ENCODE measurements at places on chromosomes 7 and 10.

DNA sequence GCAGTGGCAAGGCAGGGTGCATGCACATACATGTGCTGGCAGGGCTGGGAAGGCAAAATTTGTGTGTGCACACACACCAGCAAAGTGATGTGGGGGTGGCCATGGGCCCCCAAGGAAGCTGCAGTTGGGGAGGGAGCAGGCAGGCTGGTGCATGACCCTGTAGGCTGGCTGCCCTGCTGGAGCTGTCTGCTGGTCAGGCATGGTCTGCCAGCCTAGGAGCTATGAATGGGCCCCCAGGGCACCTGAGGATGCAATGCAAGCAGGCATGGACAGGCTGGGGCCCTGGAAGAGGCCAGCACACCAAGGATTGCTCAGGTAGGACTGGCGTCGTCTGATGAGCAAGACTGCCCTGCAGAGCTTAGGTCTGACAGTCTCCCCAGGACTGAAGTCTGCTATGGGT is 18.2 kb upstream of the PPP1R3A start:
- DNase-seq, result no peak

DNA sequence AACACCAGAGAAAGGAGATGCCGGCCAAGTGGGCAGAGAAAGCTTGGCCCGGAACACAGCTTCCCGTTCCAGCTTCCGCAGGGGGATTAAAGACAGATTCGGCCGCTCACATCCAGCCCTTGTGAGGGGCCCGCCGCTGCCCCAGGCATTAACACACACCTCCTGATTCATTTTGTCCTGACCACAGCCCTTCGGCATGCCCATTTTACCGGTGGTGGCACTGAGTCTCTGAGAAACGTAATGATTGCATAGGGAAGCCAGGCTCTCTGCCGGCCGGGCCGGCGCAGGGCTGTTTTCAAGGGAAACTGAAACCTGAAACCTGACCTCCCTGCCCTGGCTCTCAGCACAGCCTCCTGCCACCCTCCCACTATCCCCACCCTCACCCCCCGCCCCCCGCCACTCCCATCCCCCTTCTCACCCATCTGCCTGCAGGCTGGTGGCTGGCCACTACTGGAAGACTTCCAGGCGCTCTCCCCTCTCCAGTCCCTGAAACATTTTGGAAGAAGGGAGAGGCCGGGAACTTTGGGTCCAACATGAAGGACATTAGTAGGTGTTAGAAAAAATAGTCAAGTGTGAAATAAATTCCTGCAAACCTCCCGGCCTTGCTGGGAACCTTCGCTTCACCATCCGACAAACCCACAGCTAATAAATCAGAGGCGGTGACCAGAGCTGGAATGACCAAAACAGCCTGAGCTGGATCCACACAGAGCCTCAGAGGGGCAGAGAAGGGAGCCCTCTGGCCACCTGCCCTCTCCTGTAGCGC is 83.5 kb upstream of the CUX1 start:
- no peak for DNase-seq

GRCh38 chr10:6665847-6666246 is 85.8 kb upstream of the PRKCQ start:
- no peak for DNase-seq

DNA sequence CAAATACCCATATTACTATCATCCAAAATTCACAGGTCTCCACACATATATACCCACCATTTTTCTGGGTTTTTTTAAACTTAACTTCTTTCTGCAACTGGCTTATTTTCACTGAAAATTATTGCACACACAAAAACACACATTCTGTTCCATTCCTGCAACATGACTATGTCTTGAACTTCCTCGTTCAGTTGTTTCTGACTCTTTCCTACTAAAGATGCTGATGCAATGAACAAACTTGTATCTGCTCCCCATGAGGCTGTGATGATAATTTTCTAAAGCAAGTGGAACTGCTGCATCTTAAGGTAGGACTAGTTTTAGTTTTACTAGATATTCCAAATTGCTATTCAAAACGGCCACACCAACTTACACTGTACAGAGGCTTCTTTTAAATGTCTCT is 77.7 kb downstream of the OSBPL3 start:
- DNase-seq, result no peak

DNA sequence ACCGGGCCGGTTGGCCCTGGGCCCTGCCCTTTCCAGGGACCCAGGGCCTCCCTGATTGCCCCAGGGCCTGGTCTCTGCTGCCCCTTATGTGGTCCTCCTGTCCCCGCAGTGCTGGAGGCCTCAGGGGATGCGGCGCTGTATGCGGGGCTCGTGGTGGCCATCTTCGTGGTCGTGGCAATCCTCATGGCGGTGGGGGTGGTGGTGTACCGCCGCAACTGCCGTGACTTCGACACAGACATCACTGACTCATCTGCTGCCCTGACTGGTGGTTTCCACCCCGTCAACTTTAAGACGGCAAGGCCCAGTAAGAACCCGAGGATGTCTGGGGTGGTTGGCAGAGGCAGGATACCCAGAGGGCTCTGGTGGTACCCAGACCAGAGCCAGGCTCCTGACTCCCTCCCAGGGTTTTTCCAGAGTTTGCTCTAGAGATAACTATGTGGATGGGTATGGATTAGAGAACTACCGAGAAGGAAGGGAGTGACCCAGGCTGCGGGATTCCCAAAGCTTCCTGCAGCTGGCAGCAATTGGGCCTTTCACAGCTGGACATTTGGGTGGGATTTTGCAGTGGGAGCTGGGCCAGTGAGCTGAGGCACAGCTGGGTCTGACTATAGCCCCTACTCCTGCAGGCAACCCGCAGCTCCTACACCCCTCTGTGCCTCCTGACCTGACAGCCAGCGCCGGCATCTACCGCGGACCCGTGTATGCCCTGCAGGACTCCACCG is 28.1 kb upstream of the SLC29A3 start:
- DNase-seq, result no peak

- no peak for DNase-seq
These were observed 134.7 kb downstream of the MGMT start for GRCh38 chr10:129601737-129602136.

- no peak for DNase-seq
These were observed 709.3 kb upstream of the AUTS2 start for GRCh38 chr7:68888971-68889385.

DNA sequence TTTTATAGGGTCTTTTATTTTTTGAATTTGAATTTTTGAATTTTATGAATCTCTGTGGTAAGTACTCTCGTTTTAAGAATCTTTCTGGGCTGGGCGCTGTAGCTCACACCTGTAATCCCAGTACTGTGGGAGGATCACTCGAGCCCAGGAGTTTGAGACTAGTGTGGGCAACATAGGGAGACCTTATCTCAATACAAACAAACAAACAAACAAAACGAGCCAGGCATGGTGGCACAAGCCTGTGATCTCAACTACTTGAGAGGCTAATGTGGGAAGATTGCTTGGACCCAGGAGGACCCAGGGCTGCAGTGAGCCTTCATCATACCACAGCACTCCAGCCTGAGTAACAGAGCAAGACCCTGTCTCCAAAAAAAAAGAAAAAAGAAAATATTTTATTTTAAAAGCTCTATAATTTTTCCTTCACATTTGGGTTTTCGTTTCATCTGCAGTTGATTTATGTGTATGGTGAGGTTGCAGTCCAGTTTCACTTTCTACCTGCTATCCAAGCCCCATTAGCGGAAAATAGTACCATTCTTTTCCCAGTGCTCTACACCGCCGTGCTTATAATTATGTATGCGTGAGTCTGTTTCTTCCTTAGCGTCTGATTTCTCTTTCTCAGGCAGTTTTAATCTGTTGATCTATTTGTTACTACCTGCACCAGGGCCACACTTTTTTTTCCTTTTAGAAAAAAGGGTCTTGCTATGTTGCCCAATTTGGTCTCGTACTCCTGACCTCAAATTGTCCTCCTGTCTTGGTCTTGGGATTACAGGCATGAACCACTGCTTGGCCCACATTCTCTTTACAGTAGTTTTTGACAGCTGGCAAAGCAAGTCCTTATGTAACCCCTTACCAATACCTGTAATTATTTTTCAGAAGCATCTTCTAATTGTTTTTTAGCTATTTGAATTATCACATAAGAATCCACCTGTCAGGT is 21.7 kb downstream of the TRIM24 start:
- DNase-seq, result no peak

GRCh38 chr10:71564194-71564820 is 155.3 kb downstream of the C10orf105 start:
- no peak for DNase-seq

- DNase-seq, result no peak
These were observed 155.4 kb downstream of the CELF2 start for GRCh38 chr10:11173042-11173441.

GRCh38 chr10:117212176-117212575 is 14.9 kb downstream of the KCNK18 start:
- DNase-seq, result no peak

- DNase-seq, result no peak
These were observed 17.1 kb upstream of the SEPHS1 start for GRCh38 chr10:13365243-13365642.

- DNase-seq, result no peak
These were observed 72.5 kb upstream of the NKX6-2 start for GRCh38 chr10:132858121-132859081.

- DNase-seq, result no peak
These were observed 78.9 kb downstream of the SRI start for GRCh38 chr7:88140947-88141346.

- DNase-seq, result no peak
These were observed 24.9 kb upstream of the ADO start for GRCh38 chr10:62779487-62780248.

DNA sequence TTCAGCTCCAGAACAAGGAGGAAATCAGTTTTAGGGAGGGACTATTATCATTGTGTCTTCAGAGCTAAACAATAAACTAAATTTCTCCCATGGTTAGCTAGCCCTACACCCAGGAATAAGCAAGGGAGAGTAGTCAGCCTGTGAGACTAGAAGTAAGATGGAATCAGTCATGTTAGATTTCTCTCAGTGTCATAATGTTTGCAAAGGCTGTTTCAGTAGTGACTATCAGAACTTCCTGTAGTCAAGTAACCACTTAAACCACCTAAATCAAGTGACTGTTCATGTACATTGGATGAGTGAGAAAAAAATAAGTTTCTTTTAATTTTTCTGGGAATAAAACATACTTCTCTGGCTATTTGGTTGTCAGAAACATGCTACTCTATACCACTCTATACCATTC is 121.6 kb downstream of the KCND2 start:
- DNase-seq, result no peak

GRCh38 chr7:36084485-36085091 is 68.5 kb upstream of the EEPD1 start:
- peak; percentile 5 for DNase-seq

DNA sequence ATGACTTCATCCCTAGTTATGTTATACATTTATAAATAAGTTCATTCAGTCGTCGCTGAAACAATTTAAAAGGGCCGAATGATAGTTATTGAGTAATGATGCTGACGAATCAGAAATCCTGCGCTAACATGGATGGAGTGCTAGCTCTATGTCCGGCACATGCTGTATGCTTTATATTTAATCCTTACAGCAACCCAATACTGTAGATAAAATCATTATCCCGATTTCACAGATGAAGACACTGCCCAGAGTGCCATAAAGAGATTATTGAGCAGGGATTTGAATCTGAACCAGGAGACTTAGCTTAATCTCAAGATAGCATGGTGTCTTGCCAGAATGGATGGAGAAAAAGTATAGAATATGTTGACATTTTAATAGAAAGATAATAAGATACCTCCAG is 1.1 kb upstream of the ICA1 start:
- no peak for DNase-seq

GRCh38 chr7:143434660-143435059 is 8.6 kb upstream of the TAS2R60 start:
- no peak for DNase-seq

- peak; percentile 40 for DNase-seq
These were observed 214.4 kb upstream of the KIAA1217 start for GRCh38 chr10:23994459-23995046.

DNA sequence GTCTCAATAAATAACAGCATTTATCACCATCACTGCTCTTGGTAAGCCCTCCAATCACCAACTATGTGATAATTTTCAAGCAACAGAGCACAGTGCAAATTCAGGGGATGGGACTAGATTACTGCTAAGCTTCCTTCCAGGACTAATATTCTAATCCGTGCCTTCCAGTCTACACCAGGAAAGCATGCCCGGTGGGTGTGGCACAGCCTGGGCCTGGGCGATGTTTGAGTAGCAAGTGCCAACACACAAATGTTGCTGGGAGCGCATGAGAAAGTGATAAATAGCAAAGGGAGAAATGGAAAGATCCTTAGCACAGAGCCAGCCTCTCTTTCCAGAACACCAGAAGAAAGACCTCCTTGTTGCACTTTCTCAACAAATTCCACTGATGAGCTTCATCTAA is 13.5 kb upstream of the TM9SF3 start:
- DNase-seq, result no peak

- DNase-seq, result no peak
These were observed 705.0 kb downstream of the PARD3 start for GRCh38 chr10:34109952-34110702.

GRCh38 chr7:124765401-124766352 is at the start of gene GPR37:
TSS of gene GPR37 (minus strand) at chr7:124765792. CDS start at chr7:124764976, 816 bp downstream.
- DNase-seq, result peak; percentile 12

- no peak for DNase-seq
These were observed 193.0 kb downstream of the FZD1 start for GRCh38 chr7:91457208-91457607.

DNA sequence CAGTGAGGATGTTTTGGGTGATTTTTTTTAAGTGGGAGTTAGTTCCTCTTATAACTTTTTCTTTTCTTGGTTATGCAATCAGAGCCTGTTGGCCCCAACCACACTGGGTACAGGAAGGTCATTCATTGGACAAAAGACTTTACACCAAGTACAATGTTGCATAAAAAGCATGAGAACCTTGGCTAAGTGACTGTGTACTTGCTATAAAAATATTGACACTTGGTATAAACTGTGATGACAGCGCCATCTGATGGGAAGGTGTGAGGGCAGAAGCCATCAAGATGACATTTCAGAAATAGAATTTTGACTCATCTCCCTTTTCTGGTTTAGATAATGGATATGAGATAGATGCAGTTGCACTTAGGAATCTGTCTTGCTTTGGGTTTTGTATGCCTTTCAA is 126.4 kb upstream of the CCDC6 start:
- DNase-seq, result peak; percentile 11

- DNase-seq, result no peak
These were observed 5.6 kb downstream of the NEURL1 start for GRCh38 chr10:103498936-103499638.

DNA sequence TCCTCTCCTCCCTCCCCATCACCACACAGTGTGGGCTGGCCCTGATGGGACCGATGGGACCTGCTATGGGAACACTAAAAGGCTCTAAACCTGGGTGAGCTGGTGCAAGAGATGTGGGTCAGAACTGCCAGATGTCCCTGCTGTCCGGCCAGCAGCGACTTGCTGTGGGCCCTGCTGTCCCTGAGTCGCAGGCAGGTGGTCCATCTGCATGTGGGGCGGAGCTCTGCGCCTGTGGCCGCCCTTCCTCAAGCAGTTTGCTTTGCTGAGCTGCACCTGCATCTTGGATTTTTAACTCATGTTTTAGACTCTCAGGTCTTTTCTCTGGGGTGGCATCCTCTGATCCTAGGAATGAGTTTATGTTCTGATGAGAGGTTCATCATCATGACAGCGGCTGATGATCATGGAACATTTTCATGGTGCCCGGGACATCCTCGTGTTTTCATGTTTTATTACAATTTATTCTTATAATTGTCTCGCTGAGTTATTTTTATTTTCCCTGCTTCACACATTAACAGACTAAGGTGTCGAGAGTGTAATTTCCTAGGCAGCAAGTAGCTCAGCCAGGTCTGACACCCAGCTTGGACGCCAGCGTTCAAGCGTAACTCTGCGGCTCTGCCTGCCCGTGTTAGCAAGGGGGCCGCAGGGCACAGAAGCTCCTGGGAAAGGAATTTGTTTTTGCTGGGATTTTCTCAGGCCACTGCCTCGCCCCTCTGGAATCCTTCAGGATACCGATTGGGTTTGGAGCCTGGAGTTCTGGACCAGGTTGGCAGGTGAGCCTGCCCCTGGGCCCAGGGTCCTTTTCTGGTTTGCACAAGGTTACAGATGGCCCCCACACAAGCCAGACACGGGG is 615.2 kb upstream of the FOXK1 start:
- DNase-seq, result no peak
